Gastroesophageal sphincter (tissue), 4 donors: ENCODE measurements at places on chromosomes 7 and 10. TPM values are rescaled to one million over a fixed set of nuclear protein-coding genes. Genes with fewer than 3 reads are reported as not detected.

GRCh38 chr10:94104316-94105000, 110.7 kb downstream of the PLCE1 start:
- H3K36me3 ChIP-seq: no peaks in the 10 kb centered on the region
- H3K27ac ChIP-seq: no peak overlapping the region
- no peak overlapping the region for H3K4me3 ChIP-seq
- no peak for ATAC-seq

The FAM25A gene
- total RNA-seq: not detected

The PILRA gene
- total RNA-seq: 5.0 TPM

DNA sequence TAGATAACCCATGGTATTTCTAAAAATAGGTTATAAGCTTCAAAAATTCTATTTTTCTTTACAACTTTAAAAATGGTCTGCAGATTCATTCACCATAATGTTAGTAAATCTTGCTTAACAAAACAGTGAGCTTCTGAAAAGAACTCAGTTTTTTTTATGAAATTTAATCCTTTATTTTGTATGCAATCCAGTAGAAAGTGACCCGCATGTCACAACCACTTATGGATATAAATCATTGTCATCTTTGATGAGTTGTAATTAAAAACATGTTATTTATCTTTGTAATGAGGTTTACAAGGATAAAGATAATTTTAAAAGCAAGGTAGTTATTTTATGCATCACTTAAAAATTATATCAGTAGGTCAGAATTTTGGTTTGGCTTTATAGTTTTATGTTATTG, 173.5 kb upstream of the SEMA3A start:
- no peaks in the 10 kb centered on the region for H3K4me1 ChIP-seq
- H3K36me3 ChIP-seq: no peaks in the 10 kb centered on the region
- no peak overlapping the region for H3K4me3 ChIP-seq
- H3K27ac ChIP-seq: no peak overlapping the region
- ATAC-seq: no peak

GRCh38 chr7:17095931-17096330, 202.5 kb upstream of the AHR start:
- no peaks in the 10 kb centered on the region for H3K4me1 ChIP-seq
- ATAC-seq: no peak
- H3K36me3 ChIP-seq: no peaks in the 10 kb centered on the region

The ANXA8L1 gene
- total RNA-seq: 13.7 TPM

DNA sequence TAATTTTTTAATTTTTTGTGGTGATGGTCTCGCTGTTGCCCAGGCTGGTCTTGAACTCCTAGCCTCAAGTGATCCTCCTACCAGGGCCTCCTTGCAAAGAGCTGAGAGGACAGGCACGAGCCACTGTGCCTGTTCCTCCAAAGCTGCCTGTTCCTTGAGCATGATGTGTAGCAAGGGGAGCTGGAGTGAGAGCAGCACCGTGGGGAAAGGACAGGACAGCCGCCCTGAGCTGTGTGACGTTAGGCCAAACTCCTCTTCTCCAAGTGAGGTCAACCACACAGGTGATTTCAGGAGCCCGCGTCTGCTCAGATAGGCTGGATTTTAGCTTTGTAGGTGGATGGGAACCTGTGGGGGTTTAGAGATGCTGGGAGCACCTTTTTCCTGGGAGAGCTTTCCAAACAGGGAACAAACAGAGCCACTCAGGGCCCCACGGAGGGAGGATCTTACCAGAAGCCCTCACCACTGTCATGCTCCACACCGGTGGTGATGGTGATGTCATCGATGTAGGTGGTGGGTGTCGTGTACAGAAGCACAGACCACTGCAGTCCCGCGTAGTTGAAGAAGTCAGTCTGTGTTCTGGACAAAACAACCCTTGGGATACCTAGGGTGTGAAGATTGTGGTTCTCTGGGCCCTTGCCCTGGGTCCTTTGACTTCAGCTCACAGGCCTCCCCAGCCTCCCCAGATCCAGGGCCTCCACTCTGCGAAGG, 44.8 kb upstream of the ZNF479 start:
- no peak overlapping the region for H3K27ac ChIP-seq
- no peak overlapping the region for H3K4me3 ChIP-seq
- no peak for ATAC-seq
- no peaks in the 10 kb centered on the region for H3K27me3 ChIP-seq

The CAMK1D gene
- 15.9 TPM for total RNA-seq

GRCh38 chr7:46565253-46566096, 644.4 kb upstream of the IGFBP3 start:
- no peak overlapping the region for H3K27ac ChIP-seq
- H3K36me3 ChIP-seq: no peaks in the 10 kb centered on the region
- H3K27me3 ChIP-seq: no peaks in the 10 kb centered on the region
- no peaks in the 10 kb centered on the region for H3K4me1 ChIP-seq

GRCh38 chr7:155340721-155341120, 43.0 kb downstream of the INSIG1 start:
- H3K4me1 ChIP-seq: peaks cover 4% of the 10 kb centered on the region
- peaks cover 64% of the 10 kb centered on the region for H3K27me3 ChIP-seq
- H3K36me3 ChIP-seq: no peaks in the 10 kb centered on the region
- H3K27ac ChIP-seq: no peak overlapping the region
- no peak for ATAC-seq
- H3K4me3 ChIP-seq: no peak overlapping the region

DNA sequence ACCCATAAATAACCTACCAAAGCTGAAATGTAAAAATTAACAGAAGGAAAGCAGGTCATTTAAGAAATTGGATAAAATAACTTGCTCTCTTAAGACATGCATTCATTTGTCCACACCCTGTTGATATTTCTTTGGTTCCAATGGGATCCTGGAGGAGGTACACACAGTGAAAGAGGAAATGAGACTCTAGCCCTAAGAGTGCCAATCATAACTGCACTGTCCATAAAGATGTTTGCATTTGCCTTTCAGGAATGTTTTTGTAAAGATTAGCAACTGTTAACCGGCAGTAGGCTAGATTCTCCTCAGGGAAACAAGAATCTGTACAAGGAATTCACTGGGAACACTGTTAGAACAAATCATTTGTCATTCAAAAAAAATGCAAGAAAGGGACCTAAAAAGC, 61.0 kb downstream of the MEOX2 start:
- no peaks in the 10 kb centered on the region for H3K4me1 ChIP-seq
- no peaks in the 10 kb centered on the region for H3K36me3 ChIP-seq
- no peak overlapping the region for H3K27ac ChIP-seq
- H3K27me3 ChIP-seq: no peaks in the 10 kb centered on the region
